ENCODE measurements at places on chromosomes 6 and 20.

GRCh38 chr20:63475209-63475608 is 2.8 kb upstream of the KCNQ2 start:
- H3K36me3 ChIP-seq, result no peaks in the 10 kb centered on the region
- peaks cover 22% of the 10 kb centered on the region for H3K27me3 ChIP-seq
- no peaks in the 10 kb centered on the region for H3K4me1 ChIP-seq
- H3K27ac ChIP-seq, result no peak overlapping the region

DNA sequence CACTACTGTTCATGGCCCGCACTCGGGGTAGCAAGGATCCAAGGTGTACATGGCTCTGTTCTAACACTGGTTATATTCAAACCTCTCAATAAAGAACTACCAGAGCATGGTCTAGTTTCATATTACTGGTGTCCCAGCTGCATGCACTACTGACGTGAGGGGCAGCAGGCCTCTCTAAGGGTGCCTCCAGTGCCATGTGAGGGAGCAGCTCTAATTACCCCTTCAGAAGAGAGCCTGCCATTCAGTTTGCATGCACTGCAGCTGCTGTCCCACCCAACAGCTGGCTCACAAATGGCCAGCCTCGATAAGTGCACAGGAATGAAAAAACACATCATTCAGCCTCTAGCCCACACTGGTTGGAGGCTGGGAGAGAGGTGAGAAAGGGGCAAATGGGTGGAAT is 85.2 kb downstream of the SMLR1 start:
- H3K4me3 ChIP-seq, result no peak overlapping the region
- H3K27me3 ChIP-seq, result no peaks in the 10 kb centered on the region

DNA sequence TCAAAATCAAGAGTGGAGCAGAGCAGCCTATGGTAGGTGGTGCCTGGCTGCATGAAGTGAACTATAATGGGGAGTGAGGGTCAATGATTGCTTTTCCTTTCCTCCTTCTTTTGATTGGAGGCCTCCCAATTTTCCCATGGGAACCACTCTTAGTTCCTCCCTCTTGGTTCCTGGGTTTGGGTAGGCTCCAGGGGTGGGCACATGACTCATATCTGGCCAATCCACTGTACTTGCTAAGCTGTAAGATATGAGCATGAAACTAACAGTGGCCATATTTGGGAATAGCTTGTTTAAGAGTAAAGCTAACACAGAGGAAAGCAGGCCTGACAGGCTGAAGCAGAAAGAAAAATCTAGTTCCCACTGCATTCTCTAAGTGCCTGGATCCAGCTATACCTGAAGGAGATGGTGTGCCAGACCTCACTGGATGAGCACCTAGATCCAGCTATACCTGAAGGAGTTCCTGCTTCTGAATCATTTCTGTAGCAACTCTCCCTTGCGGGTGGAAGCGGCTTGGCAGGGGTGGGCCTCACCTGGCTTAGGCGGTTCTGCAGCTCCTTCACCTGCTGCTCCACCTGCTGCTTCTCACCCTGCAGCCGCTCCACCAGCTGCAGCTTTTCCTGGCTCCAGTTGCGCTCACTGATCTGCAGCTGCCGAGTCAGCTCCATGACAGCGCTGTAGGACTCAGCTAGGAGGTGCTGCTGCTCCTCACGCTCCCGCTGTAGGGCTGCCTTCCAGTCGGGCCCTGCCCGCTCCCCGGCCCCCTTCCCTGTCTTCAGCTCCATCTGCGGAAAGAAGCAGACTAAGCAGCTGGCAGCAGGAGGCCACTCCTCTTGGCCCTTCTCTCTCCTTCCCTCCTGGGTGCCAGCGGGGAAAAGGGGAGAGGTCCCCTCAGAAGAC is 29.0 kb upstream of the DSN1 start:
- no peak for DNase-seq
- H3K27ac ChIP-seq, result no peak overlapping the region
- H3K4me1 ChIP-seq, result no peaks in the 10 kb centered on the region
- no peaks in the 10 kb centered on the region for H3K36me3 ChIP-seq

- H3K4me1 ChIP-seq, result no peaks in the 10 kb centered on the region
- H3K36me3 ChIP-seq, result no peaks in the 10 kb centered on the region
- no peak for DNase-seq
- H3K27ac ChIP-seq, result no peak overlapping the region
Observed at GRCh38 chr20:13262671-13263360, 41.7 kb downstream of the ISM1 start.

GRCh38 chr20:41183391-41183790 is 46.0 kb downstream of the PLCG1 start:
- no peaks in the 10 kb centered on the region for H3K27me3 ChIP-seq
- H3K36me3 ChIP-seq, result peaks cover 10% of the 10 kb centered on the region
- H3K4me1 ChIP-seq, result no peaks in the 10 kb centered on the region

GRCh38 chr6:5181510-5182317 is 79.0 kb downstream of the LYRM4 start:
- no peaks in the 10 kb centered on the region for H3K36me3 ChIP-seq
- H3K27ac ChIP-seq, result peak overlapping the region; percentile 10
- peaks cover 7% of the 10 kb centered on the region for H3K4me1 ChIP-seq
- no peak for DNase-seq
- no peak overlapping the region for H3K4me3 ChIP-seq

- no peaks in the 10 kb centered on the region for H3K27me3 ChIP-seq
- H3K4me3 ChIP-seq, result no peak overlapping the region
- H3K4me1 ChIP-seq, result peaks cover 10% of the 10 kb centered on the region
- H3K27ac ChIP-seq, result no peak overlapping the region
Observed at GRCh38 chr20:31560094-31560745, 44.9 kb upstream of the ID1 start.

DNA sequence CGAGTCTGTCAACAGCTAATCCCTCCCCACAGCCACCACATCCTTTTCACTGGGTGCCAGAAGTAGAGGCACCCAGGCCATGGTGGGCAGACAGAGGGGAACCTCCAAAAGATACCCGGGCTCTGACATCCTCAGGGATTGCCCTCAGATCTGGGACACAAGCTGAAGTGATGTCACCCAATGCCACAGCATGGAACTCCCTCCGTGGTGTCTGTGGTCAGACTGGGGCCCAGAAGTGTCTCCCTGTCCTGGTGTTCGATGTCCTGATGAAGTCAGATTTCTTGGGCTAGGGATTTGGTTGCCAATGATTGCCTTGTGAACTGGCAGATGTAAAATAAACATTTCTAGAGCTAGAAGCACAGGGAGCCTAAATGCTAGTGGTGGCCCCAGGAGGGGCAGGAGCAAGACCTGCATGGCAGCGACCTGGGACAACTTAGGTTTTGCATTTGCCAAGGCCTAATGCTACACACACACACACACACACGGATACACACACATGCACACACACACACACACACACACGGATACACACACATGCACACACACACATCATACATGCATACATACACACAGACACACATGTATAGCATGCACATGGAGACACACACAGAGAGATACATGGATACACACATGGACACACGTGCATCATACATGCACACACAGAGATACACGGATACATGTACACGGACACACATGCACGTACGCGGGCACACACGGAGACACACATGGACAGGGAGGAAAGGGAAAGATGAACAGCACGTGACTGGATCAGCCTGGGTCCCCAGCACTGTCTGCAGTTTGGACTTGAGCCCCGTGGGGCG is 221.0 kb downstream of the NFATC2 start:
- H3K4me3 ChIP-seq, result no peak overlapping the region
- no peaks in the 10 kb centered on the region for H3K27me3 ChIP-seq
- H3K27ac ChIP-seq, result no peak overlapping the region

DNA sequence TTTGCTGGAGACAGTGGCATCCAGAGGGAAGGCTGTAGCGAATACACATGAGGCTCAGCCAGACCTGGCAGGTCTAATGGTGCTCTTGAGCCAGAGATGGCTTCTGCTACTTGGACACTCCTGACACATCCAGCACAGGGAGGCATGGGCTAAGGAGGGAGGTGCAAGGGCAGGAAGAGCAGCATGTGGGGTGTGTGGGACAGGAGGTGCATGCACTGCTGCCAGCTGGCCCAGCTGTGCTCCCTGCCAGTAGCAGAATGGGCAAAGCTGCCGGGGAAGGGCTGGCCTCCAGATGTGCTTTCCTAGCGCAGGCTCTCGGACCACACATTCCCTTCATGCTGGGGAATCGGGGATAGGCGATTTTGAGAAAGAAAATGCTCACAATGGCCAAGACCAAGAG is 309.2 kb downstream of the CDC5L start:
- no peaks in the 10 kb centered on the region for H3K27me3 ChIP-seq
- no peak overlapping the region for H3K4me3 ChIP-seq
- no peak overlapping the region for H3K27ac ChIP-seq
- DNase-seq, result no peak

GRCh38 chr6:118186672-118187567 is 279.9 kb downstream of the SLC35F1 start:
- no peak overlapping the region for H3K4me3 ChIP-seq
- H3K4me1 ChIP-seq, result no peaks in the 10 kb centered on the region
- H3K27ac ChIP-seq, result no peak overlapping the region
- DNase-seq, result no peak
- no peaks in the 10 kb centered on the region for H3K36me3 ChIP-seq

DNA sequence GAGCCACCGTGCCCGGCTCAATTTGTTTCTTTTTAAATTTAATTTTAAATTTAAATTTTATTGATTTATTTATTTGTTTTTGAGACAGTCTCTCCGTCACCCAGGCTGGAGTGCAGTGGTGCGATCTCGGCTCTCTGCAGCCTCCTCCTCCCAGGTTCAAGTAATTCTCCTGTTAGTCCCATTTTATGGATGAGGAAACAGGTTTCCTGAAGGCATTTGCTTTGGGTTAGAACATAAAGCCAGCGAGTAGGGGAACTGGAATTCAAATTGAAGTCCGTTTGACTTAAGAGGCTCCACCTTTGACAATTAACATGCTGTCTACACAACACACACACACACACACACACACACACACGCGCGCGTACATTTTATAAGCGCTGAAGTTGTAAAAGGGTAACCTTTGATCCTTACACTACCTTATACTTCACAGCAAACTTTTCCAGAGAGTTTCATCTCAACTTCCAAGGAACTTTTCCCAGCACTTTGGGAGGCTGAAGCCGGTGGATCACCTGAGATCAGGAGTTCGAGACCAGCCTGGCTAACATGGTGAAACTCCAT is 232.0 kb downstream of the BCAS1 start:
- no peaks in the 10 kb centered on the region for H3K4me1 ChIP-seq
- no peak overlapping the region for H3K27ac ChIP-seq
- H3K4me3 ChIP-seq, result no peak overlapping the region
- H3K27me3 ChIP-seq, result no peaks in the 10 kb centered on the region

DNA sequence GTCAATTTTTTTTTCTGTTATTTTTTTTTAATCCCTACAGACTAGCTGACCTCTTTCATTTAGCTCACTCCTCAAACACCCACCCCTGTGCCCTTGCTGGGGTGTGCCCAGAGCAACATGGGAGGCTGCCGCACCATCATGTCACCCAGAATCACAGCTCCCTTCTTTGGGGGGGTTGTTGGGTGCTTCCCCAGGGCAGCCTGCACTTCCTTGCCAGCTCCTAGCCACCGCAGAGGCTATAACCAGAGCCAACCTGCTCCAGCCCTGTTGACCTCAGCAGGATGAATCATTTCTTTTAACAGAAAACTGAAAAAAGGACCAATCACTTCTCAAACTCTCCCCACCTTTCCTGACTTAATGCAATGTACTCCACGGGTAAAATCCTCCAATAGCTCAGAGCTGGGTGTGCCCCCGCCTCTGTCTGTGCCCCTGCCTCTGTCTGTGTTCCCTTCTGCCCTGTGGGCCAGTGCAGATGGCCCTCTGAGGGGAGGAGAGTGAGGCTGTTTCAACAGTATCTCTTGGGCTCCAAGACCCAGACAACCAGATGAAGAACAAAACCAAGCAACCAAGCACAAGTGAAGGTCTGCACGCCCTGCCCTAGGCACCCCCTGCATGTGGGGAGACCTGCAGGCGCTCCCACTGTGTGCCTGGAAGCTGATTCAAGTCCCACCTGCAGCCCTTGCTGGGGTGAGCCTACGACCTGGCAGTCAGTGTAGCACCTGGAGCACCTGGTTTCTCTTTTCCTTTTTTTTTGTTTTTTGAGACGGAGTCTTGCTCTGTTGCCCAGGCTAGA is 67.7 kb downstream of the PYGB start:
- peaks cover 12% of the 10 kb centered on the region for H3K4me1 ChIP-seq
- H3K27ac ChIP-seq, result no peak overlapping the region
- no peaks in the 10 kb centered on the region for H3K36me3 ChIP-seq

DNA sequence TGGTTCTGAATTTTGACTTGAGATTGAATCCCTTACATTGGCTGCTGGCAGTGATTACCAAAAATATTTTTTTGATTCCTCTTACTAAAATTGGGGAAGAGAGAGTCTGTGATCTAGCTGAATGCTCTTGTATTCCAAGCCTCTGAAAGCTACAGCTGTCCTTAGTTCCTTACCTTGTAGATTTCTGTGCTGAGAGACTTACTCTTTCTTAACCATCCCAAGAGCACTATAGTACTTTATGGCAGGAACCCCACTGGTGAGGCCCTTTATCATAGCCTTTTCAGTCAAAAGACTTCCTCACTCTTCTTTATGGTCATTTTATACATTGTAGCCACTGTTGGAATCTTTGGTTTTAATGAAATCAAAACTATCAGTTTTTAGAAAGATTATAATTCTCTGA is 19.1 kb upstream of the ERVFRD-1 start:
- no peak overlapping the region for H3K27ac ChIP-seq
- H3K36me3 ChIP-seq, result peaks cover 13% of the 10 kb centered on the region

DNA sequence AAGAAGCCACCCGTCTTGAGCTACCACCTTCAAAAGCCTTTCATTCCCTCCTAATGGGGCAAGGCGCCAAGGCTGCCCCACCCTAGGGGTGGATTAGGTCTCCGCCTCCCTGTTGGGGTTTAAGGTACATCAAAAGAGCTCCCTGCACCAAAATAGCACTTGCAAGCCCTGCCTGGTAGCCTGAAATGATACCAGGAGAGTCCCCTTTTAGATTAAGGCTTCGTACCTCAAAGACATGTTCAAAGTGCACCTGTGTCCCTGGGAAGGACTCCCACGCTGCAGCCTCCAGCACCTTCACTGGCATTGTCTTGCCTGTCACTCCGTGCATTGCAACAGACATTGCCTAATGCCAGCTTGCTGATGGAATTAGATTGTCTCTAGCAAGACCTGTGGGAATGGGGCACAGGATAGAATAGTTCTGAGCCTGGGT is 15.7 kb upstream of the CDKN1A start:
- H3K4me3 ChIP-seq, result no peak overlapping the region
- H3K27ac ChIP-seq, result no peak overlapping the region
- H3K4me1 ChIP-seq, result no peaks in the 10 kb centered on the region
- no peaks in the 10 kb centered on the region for H3K36me3 ChIP-seq
- no peaks in the 10 kb centered on the region for H3K27me3 ChIP-seq

DNA sequence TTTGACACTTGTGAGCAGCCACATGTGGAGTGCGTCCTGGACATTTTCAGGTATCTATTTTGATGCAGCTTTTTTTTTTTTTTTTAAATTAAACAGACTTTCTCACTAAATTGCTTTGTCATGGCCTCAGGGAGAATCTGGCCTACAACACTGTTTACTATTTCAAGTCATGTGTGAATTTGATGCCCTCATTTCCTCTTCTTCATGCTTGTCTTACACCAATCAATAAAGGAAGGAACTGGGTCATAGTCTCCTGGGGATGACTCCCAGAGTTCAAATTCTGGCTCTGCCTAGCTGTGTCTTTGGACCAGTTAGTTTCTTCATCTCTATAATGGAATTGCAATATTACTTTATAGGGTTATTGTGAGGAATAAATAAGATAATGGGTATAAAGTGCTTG is 554.1 kb downstream of the PRKN start:
- H3K4me3 ChIP-seq, result no peak overlapping the region
- no peak overlapping the region for H3K27ac ChIP-seq
- no peaks in the 10 kb centered on the region for H3K27me3 ChIP-seq
- no peaks in the 10 kb centered on the region for H3K36me3 ChIP-seq
- DNase-seq, result no peak
